Stimulated activated CD4-positive, alpha-beta T cell treated with anti-CD3 and anti-CD28 coated beads, Interleukin-1b, Interleukin-23, amount 100 ng/mL, for 1 hour (primary cell): ENCODE measurements at places on chromosomes 4 and X.

- no peak for DNase-seq
These were observed 104.0 kb downstream of the SRPX start for GRCh38 chrX:38116706-38117105.

GRCh38 chr4:152524427-152524826, 11.5 kb downstream of the FBXW7 start:
- no peak for DNase-seq

DNA sequence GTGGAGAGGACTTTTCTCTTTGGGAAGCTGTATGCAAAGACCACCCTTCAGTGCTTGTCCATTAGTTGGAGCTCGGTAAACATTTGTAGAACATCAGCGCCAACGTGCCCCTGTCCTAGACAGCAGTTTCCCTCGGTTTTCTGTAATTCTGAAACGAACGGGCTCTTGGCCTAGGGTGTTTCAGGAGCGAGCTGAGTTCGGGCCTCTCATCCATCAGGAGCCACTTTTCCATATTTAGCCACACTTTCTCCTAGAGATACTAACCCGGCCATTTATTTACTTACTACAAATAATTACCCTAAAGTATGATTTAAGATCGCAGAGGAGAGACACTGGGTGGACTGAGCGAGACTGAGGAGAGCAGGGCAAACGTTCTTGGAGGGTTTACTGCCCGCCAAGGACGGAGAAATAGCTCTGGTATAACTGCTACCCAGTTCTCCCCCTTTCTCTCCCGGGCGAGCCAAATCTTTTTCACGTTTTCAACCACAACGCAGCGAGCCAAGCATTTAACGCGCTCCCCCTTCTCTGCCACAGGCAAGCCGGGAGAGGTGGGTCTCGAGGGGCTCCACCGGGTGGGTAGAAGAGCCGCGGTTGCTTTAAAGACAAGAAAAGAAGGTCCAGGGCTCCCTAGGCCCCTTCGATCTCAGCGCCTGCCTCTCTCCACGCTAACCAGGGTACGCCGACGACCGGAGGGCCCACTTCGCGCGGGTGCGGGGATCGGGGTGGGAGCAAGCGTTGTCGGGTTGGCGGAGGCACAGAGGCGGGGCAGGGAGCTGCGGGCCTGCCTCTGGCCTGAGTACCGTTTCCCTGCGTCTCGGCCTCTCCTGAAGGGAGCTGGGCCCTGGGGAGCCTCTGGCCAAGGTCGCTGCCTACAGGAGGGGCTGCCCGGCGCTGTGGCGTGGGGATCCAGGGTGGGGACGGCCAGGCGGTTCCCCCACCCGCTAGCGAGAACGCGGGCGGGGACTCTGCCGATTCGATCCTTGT, 10.8 kb upstream of the PITX2 start:
- no peak for DNase-seq

DNA sequence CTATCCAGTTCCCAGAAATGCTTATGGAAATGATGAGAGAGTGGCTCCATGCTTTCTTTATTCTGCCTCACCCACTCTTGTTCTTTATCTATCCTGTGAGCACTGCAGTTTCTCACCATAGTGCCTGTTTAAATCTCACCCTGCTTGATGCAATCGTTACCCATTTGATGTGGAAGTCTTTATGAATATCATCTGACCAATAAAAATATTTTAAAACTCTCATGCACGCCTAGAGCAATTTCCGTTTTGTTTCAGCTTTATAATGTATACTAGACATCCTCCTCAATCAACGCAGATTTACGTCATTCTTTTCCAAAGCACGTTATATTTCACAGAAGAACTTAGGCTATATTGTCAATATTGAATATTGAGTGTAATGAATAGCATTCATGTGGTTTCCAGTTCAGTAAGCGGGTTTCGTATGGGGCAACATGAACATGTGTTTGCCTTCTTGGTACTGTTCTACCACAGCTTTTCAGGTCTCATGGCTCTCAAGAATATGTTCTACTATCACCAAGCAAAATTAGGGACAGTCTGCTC, 32.9 kb downstream of the GPM6A start:
- DNase-seq: no peak

DNA sequence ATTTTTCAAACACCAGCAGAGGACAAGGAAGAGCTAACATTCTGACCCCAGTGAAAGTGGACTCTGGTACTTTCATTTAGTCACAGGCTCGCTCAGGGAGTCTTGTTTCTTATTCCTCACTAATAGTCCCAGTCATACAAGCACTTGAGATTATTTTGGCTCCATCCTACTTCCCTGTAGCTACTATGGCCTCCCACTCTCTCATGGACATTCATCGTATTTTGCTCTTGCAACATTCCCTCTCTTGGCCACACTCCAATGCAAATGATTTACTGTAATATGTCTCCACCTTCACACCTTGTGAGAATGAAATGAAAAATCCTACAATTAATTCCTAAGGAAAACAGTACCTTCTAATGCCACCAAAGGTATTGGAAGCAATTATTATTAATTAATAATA, 21.3 kb downstream of the PLRG1 start:
- DNase-seq: no peak

- DNase-seq: no peak
These were observed 76.0 kb upstream of the FAM47B start for GRCh38 chrX:34866646-34867045.

- no peak for DNase-seq
These were observed 1.0 kb downstream of the GAB3 start for GRCh38 chrX:154749856-154750255.

DNA sequence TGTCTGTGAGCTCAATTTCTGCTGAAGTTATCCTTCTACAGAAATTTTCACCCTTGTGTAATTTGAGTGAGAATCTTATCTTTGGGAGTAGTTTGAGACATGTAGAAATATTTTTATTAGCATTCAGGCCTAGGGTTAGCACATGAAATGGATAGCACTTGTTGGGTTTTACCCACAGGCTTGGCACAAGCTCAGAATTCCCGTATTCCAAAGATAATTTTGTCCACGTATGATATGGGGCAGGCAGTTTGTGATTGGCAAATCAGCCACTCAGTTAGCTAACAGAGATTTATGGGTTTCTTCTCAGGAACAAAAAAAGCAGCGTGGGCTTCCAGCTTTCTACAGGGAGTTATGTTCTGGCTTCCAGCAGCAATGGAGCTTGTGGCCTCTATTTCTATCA, 117.9 kb upstream of the DCAF8L1 start:
- no peak for DNase-seq

DNA sequence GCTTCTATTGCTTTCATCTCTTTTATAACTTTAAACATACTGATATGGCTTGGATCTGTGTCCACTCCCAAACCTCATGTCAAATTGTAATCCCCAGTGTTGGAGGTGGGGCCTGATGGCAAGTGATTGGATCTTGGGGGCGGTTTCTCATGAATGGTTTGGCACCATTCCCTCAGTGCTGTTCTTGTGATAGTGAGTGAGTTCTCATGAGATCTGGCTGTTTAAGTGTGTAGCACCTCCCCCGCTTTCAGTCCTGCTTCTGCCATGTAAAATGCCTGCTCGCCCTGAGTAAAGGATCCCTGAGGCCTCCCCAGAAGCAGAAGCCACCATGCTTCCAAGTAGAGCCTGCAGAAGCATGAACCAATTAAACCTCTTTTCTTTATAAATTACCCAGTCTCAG, 17.7 kb downstream of the MND1 start:
- DNase-seq: no peak
